ENCODE measurements at places on chromosomes 7 and 10.

DNA sequence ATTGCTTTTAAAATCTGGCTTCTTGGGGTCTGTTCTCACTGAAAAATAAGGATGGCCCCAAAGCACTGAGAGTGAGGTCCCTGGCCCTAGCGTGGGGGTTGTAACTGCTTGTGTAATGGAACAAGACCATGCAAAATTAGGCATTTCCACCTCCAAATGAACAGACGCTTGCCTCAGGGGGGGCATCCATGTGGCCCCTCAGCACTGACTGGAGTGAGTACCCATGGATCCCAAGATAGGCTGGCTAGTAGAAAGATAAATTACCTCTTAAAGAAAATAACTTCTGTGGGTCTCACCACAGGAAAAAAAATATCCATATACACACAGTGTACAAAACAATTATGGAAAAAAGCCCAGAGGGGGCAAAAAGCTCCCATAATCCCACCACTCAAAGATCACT, 15.2 kb upstream of the CPA1 start:
- no peak for DNase-seq

GRCh38 chr10:22766693-22767092, 52.3 kb upstream of the PIP4K2A start:
- DNase-seq: no peak

- no peak for DNase-seq
Observed at GRCh38 chr7:38699471-38699870, 68.3 kb upstream of the AMPH start.

DNA sequence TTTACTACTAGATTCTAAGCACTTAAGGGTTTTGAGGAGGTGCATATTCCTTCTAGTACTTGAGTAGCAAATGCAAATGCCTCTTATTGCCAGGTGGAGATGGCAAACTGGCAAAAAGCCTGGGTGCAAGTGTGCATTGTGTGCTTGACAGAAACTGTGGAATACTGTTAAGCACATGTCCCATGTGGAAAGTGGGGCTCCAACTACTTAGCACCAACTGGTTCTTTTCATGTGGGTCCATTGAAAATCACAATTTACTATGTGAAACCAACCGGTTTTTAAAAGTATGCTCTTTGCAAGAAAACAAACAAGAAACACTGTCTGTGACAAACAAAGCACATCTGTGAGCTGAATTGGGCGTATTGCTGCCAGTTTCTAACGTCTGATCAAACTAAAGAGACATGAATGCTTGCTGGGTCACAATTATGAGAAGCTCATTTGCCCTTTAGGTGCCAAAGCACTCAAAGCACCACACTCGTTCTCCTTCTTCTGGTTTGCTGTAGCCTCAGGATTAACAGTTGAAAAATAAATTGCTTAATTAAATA, 197.4 kb downstream of the SEMA3E start:
- no peak for DNase-seq

- no peak for DNase-seq
Observed at GRCh38 chr10:22599048-22599561, 115.3 kb downstream of the PIP4K2A start.
